NCI-H526 treated with DMSO at 0.1 percent for 48 hours (cell line): ENCODE measurements at places on chromosomes 5 and 9.

DNA sequence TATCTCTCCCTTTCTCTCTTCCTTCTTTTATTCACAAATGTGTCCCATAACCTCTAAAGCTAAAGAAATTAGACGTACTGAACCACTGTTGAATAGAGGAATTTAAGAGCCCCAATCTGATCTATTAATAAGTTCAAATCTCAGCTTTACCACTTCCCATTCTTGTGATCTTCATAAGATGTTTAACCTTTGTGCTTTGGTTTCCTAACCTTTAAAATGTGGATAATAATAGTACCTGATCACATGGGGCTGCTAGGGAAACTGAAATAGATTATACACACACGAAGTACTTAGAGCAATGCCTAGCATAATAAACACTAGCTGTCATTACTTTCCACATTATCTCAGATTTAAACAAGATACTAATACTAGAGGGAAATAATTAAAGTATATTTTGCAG, 324.3 kb upstream of the SEMA6A start:
- no peak for DNase-seq

GRCh38 chr9:37030611-37030939, 3.5 kb downstream of the PAX5 start:
- no peak for DNase-seq

- no peak for DNase-seq
Measured at GRCh38 chr9:112848316-112849151, 42.1 kb downstream of the SLC46A2 start.

DNA sequence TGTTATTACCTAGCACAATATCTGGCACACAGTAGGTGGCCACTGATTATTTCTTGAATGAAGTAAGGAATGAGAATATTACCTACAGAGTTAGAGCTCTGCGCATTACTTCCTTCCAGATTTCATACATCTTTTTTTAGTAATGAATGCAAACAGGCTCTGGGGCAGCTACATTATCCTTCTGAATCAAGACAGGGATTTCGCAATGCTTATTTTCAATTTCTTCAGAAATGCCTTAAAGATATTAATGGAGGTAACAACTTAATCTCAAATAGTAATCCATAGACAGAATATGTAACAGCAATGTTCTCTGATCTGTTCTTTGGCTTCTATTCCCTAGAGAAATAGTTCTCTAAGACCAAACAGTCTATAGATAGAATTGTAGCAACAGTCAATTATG, 32.6 kb downstream of the CDKN2A start:
- no peak for DNase-seq

DNA sequence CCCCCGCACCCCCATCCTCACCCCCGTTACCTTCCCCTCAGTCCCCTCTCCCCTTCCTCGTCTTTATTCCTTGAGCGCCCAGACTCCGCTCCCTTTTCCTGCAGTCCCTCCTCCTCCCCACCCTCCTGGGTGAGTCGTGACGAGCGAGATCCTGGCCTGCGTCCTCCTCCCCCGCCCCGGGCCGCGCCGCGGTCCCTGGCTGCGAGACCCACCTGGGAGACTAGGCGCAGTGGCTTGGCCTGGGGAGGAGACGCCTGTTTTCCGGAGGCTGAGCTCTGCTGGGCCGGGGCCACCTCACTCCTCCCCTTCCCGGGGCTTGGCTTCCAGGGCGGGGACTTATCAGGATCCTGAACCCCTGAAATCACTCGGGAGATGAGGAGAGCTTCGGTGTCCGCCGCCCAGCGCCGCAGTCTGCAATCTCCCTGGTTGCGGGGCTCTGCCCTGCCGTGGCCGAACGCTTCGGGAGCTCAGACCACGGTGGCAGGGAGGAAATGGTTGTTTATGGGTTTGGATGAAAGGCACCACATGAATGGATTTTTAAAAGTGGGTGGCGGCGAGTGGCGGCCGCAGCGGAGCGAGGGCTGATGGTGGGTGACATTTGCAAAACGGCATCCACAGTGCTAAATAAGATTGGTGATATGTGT, 984 bp downstream of the STXBP1 start:
- peak; percentile 28 for DNase-seq

GRCh38 chr5:62977661-62978060, 399.0 kb downstream of the LRRC70 start:
- no peak for DNase-seq

DNA sequence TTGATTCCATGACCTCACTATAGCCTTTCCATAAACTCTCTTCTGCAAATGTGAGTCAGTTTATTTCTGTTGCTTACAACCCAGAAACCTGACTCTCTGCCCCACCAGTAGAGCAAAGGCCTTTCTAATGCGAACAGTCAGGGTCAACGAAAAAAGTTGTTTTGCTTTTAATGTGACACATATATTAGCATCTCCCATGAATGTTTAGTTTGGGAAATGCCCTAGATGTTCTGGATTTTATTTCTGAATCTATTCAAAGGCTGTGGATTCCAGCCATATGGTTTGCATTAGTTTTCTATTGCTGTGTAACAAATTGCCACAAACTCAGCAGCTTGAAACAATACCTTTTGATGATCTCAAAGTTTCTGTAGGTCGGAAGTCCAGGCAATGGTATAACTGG, 193.5 kb downstream of the GNA14 start:
- DNase-seq, result no peak

GRCh38 chr9:36764364-36765076, 191.8 kb downstream of the MELK start:
- DNase-seq, result peak; percentile 54

DNA sequence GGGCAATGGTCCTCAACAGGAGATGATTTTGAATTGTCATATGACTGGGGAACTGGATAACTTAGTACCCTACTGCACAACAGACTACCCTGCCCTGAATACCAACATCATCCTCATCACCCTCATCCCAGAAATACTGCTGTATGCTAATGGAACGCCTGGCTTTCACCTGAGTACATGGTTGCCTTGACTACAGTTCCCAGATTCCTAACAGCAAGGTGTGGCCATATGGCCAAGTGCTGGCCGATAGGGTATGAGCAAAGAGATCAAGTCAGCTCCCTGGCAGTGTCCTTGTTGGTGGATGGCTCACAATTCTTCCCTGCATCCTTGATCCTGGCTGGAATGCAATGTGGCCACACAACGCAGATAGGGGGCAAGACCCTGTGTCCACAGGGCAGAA, 31.2 kb upstream of the IRX2 start:
- no peak for DNase-seq

DNA sequence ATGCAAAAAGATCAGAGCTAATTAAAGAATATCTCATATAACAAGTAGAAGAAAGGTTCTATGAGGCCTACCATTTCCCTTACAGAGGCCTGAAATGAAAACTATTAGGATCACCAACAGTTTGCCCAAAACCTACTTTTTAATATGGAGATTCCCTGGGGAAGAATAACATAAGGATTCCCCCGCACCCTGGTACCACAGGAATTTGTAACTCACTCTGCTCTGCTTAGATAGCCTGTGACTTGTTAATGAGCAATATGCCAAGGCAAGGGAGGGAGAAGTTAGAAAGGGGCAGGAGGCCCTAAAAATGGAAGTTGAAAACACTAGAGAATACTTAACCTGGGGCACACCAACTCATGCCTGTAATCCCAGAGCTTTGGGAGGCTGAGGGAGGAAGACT, 107.0 kb downstream of the CDH6 start:
- no peak for DNase-seq

GRCh38 chr5:159123700-159124099, 24.0 kb upstream of the EBF1 start:
- DNase-seq, result no peak

DNA sequence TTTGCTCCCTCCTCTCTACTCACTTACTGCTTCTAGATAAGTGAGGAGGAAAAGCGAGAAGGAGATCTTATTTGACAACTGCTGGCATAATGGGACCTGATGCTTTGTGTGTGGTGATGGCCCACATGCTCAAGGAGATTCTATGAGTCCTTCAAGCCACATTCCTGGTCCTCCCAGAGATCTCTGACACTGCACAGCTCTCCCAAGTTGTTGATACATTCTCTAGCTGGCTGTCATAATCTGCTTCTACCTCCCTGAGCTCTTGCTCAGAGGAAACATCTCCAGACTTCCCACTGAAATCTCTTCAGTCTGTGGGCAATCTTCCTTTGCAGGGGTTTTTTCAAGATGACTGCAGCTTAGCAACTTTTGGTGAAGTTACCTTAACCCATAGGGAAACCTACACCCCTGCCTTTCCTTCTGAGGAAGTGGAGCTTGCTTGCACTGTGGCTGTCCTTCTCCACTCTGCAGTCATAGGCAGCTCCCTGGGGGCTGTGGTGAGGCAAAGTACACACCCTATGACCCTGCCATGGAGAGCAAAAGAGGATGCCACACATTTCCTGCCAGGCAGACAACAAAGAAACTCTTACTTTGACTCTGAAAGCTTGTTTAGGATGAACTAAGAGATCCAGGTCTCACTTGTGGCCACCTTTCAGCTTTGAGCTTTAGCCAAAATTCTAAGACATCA, 163.8 kb downstream of the TMEM38B start:
- DNase-seq, result no peak
